Activated CD4-positive, alpha-beta T cell treated with anti-CD3 and anti-CD28 coated beads, Interleukin-2, amount 50 U/mL, for 1 hour (primary cell): ENCODE measurements at places on chromosomes 3 and 15.
A peak's percentile ranks its signal among the peaks of the same experiment; 100 is the strongest.

GRCh38 chr3:177781686-177782161 lies 584.4 kb upstream of the TBL1XR1 start:
- no peak for DNase-seq

DNA sequence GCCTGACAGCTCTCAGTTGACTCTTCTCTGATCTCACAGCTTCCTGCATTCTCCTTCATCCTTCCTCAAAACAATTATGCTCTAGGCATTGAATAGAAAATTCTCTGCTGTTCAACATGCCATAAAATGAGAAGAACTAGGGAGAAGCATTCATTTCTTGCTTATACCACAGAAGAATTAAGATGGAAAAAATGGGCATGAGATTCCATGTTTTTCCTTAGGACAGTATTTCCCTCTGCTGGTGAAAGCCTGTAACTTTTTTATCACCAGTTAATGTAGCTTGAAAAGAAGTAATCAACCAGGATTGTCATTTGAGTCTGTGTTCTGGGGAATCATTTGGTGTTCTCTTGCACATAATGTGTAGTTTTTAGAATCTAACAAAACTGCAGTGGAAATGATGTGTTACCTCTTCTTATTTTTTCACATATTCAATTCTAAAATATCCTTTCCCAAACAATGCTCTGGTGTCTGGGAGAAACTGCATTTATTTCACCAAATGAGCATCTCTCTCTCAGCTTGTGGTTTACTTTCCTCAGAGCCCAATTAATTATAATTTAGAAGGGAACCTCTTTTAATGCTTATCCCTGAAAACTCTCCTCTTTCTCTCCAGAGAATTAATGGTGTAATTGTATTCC lies 92.8 kb upstream of the DCBLD2 start:
- no peak for DNase-seq

GRCh38 chr15:100259266-100259665 lies 82.5 kb downstream of the ADAMTS17 start:
- no peak for DNase-seq

DNA sequence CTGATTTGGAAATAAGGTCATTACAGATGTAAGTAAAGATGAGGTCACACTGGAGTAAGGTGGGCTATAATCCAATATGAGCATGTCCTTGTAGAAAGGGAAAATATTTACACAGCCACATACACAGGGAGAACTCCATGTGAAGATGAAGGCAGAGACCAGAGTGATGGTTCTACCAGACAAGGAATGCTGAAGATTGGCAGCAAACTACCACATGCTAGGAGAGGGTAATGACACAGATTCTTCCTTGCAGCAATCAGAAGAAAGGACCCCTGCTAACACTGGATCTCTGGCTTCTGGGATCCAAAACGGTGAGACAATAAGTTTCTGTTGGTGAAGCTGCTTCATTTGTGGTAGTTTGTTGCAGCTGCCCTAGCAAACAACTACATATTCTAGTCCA lies 56.0 kb upstream of the SPTSSB start:
- no peak for DNase-seq

DNA sequence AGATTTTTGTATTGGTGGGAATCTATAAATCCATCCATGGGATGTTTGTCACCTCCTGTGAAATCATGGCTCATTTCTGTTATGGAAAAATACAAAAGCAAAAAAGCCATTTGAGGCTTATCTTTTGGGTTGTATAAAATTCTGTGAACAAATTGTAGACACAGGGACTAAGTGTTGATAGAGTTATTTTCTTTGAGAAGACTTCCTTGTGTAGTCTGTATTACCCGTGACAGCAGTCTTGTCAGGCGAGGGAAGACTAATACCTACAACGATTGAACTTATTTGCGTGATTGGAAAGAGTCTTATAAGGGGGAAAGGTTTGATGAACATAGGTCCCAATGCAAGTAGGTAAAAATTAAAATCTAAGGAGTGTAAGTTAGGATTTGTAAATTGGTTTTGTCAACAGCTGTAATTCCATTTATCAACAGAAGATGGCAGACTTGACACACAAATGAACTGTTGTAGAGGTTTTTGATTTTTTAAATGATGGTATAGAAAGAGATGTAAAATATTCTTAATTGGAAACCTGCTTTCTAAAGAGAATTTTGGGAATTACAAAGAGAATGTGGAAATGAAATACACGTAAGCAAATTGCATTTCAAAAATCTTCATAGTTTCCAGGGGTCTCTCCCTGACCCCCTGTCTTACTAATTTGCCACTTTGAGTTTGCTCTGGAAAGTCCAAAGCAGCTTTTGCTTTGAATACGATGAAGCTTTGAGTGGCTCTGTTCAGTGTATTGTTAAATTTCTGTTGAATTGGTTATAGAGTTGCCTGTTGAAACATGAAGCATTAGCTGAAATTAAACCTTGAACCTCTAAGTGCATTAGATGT lies 33.2 kb downstream of the SLC25A26 start:
- DNase-seq: no peak

- DNase-seq: no peak
Measured at GRCh38 chr3:62718011-62718410, 157.2 kb downstream of the CADPS start.

DNA sequence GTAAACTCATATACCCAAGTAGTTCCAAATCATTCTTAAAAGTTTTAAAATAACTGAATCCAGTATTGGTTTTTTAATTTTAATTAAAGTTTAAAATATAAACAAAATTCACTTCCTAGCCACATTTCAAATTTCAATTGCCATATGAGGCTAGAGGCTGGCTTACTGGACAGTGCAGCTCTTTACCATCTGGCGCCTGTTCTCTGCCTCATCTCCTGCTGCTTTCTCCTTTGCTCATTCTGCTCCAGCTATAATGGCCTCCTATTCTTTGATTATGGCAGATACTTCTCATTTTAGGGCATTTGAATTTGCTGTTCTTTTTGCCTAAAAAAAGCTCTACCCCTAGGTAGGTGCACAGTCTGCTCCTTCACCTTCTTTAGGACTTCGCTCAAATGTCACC lies 19.1 kb downstream of the ARMC8 start:
- DNase-seq: no peak

- no peak for DNase-seq
Measured at GRCh38 chr3:116399701-116400226, 45.5 kb downstream of the LSAMP start.

- DNase-seq: no peak
Measured at GRCh38 chr3:196650740-196651311, 11.3 kb downstream of the NRROS start.

DNA sequence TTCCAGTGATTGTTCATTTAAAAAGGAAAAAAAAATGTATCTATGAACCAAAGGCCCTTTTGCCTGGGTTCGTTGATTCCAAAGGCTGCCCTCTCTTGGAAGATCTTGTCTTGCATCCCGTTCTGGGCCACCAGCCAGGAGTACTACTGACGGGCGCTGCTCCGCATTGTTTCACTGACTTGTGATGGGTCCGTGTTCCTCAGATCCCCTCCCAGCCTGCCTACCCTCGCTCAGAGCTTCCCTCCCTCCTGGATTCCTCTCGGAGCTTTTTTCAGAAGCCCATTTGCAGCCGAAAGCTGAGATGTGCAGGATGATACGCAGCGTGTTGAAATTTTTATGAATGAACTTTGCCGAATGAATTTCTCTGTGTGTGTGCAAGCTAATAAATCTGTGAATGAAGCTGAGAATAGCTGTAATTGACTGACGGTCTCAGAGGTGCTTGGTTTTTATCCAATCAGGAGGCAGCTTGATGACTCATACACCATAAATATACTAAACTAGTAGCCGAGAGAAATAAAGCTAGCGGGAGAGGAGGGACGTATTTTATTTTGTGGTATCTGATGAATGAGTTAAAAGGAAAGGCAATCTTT lies at the start of gene SHC4:
Gene SHC4, minus strand, starts transcription at position 396 of the 590 bp plus-strand sequence. CDS start 904 bp downstream, outside the sequence.
- DNase-seq: no peak

GRCh38 chr3:42369304-42369703 lies 41.1 kb downstream of the LYZL4 start:
- DNase-seq: no peak

GRCh38 chr15:34039790-34040113 lies 748 bp upstream of the AVEN start:
- no peak for DNase-seq

DNA sequence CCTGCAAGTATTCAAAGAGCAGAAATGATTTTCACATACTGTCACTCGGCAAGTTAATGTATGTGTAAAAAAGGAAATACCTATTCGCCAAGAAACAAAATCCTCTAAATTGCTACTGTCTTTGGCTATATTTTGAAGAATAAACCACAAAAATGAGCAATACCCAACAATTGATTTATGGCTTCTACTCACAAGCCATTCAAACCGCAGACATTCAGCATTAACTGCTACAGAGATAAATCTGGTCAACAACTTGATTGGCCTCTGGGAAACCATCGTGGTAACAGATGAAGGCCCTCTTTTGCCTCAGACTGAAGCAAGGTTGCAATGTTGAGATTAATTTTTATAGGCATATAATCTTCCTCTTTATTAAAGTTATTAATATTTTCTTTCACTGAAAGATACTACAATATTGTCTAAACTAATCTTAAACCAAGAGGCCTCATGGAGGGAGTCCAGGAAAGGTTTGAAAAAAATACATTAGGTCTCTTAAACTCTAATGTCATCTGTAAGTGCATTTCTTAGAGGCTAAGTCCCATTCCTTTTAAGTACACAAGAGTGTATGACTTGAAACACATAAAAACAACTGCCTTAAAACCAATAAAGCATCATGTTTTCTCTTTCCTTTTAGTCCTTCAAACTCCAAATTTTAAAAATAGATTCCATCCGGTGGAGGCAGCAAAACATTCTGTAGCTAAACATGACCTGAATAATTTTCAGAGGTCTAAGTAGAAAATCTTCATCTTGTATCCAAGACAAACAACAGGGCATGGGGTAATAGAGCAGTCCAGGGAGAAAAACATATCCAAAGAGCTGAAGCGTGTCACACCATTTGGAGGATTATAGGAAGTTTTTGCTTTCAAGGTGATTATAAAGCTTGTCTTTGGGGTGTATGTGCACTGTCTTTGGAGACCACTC lies 162.4 kb upstream of the TGFBR2 start:
- DNase-seq: no peak

DNA sequence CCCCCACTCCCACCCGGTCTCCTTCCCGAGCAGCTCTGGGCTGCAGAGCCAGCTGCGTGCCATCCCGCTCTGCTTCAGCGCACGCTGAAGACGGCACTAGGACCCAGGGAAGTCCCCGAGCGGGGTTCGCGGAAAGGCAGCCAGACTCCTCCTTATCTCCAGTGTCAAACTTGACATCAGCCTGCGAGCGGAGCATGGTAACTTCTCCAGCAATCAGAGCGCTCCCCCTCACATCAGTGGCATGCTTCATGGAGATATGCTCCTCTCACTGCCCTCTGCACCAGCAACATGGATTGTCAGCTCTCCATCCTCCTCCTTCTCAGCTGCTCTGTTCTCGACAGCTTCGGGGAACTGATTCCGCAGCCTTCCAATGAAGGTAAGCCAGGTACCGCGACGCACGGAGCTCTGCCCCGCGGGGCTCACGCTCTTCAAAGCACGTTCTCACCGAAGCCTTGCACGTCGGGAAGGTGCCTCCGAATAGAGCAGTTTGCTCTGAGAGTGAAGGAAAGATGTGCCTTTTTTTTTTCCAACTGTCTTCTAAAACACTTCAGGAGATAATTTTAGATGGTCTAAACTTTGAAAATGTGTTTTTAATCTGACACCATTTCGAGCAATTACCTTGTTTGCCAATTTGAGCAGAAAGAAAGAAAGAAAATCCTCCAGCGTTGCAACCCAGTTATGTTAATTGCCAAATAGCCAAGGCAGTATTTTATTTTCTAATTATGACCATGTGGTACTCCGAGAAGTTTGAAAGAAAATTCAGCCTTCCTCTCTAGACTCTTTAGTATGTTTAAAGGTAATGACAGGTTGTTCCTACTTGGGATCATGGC lies at the start of gene EPHA3:
Gene EPHA3, plus strand, starts transcription at position 161 of the 830 bp plus-strand sequence. Its CDS starts 128 bp downstream, at position 289.
- DNase-seq: peak; percentile 30

DNA sequence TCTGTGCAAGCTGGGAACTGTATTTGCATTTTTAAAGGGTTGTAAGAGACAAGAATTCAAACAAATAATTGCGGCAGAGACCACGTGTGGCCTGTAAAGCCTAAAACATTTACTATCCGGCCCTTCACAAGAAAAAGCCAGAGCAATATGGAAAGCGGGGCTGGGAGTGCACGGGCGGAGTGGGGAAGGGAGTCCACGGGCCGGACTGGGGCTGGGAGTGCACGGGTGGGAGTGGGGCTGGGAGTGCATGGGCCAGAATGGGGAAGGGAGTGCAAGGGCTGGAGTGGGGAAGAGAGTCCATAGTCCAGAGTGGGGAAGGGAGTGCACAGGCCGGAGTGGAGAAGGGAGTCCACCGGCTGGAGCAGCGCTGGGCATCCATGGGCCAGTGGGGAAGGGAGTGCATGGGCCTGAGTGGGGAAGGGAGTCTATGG lies 41.2 kb downstream of the KLF15 start:
- no peak for DNase-seq

- no peak for DNase-seq
Measured at GRCh38 chr3:160403796-160404470, 4.5 kb downstream of the SMC4 start.

- DNase-seq: peak; percentile 24
Measured at GRCh38 chr15:40441565-40442531, 1.1 kb downstream of the BAHD1 start.

GRCh38 chr15:101183226-101183930 lies 68.5 kb downstream of the CHSY1 start:
- no peak for DNase-seq

DNA sequence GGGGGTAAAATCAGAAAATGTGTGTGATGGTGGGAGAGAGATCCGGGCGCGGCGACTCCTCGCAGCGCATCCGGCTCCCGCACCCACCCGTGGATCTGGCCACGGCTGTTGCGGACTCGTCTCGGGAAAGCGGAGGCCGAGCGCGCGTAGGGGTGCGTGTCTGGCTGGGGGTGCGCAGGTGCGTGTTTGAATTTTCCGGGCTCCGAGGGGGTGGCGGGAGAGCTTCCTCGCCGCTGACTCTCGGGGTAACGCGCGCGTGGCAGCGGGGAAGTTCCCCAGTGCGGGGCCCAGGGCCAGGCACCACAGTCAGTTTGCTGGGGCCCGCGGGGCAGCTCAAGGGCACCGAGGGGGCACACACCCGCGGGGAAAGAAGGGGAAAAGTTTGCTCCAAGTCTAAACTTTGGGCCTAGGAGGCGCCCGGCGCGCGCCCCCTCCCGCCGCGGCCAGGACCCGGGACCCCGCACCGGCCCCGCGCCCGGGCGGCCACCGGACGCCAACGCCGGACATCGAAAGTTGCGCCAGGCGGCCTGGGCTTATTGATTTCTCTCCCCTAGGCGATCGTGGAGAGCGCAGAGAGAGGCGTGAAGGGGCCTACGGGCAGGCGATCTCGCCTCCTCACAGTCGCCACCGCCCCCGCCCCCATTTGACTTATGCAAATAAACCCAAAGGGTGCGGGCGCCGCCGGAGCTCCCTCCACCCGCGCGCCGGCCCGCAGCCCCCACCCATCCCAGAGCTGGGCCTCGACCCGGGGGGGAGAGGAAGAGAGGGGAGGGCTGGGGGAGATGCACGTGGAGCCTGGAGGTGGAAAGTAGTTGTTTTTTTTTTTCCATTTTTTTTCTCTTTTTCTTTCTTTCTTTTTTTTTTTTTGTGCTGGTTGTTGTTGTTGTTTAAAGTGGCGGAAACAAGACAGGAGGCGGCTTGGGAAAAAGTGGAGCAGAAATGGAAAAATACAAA lies 639 bp downstream of the FOXP1 start:
- DNase-seq: peak; percentile 59

- no peak for DNase-seq
Measured at GRCh38 chr3:59749291-59749690, 699.5 kb upstream of the CFAP20DC start.
